ENCODE measurements at places on chromosomes 7 and 10.

DNA sequence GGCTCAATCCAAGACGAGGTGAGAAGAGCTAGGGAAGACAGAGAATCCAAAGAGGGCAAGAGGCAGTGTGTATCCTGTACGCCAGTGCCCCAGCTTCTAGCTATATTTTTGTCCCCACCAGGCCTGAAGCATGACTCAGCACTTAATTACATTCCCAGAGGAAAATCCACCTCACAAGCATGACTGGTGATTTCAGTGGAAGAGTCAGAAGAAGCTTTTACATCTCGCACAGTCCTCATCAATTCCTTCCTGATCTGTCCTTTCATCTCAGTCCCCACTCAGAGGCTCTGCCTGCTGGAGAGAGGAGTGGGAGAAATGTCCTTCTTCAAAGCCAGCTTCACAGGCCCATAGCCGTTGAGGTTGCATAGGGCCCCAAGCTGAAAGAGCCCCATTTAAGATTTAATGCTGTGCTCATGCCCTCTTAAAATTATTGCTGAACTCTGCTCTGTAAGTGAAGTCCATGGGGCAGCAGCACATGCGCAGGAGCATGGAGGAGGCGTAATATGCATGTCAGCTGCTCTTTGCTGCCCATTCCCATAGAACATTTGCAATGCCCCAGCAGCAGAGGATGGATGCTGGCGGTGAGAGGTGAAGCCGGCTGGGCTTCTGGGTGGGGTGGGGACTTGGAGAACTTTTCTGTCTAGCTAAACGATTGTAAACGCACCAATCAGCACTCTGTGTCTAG, 39.0 kb upstream of the AOAH start:
- no peaks in the 10 kb centered on the region for H3K27me3 ChIP-seq
- no peaks in the 10 kb centered on the region for H3K36me3 ChIP-seq
- no peaks in the 10 kb centered on the region for H3K4me1 ChIP-seq
- no peak overlapping the region for H3K27ac ChIP-seq

- H3K27ac ChIP-seq: no peak overlapping the region
- H3K4me1 ChIP-seq: peaks cover 39% of the 10 kb centered on the region
- H3K4me3 ChIP-seq: no peak overlapping the region
- H3K36me3 ChIP-seq: peaks cover 53% of the 10 kb centered on the region
Measured at GRCh38 chr10:97651773-97652172, 11.3 kb downstream of the PI4K2A start.

DNA sequence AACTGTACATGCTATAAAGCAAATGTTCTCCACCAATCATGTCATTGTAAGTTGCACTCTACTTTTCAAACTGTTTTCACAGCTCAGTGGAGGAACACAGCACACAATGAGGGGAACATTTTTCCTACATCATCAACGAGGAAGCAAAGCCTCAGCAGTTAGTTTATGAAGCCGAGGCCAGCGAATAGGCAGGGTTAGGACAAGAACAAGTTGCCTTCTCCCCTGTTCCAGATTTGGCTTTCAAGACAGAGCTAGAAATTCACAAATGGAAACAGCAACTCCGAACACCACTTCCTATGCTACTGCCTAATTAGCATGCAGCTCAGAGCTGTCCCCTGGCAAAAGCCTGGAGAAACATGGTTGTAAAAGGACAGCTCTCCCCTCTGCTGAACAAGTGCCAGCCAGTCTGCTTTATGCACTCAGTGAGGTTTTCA, 19.8 kb downstream of the ITGB8 start:
- H3K27ac ChIP-seq: no peak overlapping the region
- no peaks in the 10 kb centered on the region for H3K36me3 ChIP-seq
- peaks cover 9% of the 10 kb centered on the region for H3K4me1 ChIP-seq
- DNase-seq: no peak

- H3K4me3 ChIP-seq: no peak overlapping the region
- H3K36me3 ChIP-seq: no peaks in the 10 kb centered on the region
- DNase-seq: no peak
- no peaks in the 10 kb centered on the region for H3K27me3 ChIP-seq
- peaks cover 21% of the 10 kb centered on the region for H3K4me1 ChIP-seq
Measured at GRCh38 chr10:112816891-112817290, 133.2 kb upstream of the TCF7L2 start.

DNA sequence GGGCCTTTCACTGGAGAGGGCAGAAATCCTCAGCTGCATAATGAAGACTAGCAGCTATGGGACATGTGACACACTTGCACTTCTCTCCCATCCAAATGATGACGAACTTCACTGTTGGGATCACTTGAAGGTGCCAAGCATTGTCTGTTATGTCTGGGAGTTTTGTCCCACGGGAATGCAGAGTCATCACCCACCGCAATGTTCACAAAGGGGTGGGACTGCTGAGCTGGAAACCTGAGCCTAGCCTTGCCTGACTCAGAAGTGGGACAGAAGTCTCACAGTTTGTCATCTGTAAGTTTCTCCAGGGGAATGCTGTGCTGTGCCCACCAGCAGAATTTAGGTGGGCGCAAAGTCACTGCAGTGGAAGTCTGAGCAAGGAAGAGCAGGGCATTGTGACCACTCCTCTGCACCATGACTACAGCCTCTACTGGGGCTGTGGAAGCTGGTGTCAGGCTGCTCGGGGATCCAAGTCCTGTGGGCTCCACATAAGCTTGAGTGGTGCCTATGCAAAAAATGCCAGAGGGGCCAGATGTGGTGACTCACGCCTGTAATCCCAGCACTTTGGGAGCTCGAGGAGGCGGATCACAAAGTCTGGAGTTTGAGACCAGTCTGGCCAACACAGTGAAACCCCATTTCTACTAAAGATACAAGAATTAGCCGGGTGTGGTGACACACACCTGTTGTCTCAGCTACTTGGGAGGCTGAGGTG, 472.0 kb upstream of the CNTNAP2 start:
- H3K4me3 ChIP-seq: no peak overlapping the region
- no peaks in the 10 kb centered on the region for H3K27me3 ChIP-seq
- no peak for DNase-seq
- H3K27ac ChIP-seq: no peak overlapping the region

DNA sequence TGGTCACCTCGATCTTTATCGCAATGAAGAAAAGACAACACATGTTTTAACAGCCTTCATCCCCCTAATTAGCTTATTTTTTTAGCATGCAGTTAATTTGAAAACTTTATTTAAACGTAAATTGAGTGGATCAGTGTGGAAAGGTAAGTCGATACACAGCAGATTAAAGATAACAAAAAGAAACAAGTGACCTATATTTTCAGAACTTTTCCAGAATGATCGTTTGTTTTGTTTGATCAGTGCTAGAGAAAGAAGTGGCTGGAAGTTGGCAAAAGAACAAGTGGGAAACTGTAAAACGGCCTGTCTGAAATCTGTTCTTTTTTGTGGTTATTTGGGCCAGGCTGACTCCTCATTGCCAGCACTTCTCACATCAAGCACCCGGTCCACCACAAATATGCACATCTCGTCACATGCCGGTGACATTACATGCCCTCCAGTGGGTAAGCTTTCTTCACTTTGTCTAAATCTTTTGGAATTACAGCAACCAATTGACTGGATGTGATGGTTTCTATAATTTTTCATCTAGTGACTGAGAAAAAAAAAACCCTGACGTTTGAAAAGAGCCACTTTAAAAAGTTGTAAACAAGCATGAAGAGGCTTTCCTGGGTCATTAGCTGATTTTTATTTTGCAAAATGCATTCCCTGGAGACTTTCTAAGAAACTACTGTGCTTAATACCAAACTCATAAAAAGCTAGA, 33.2 kb downstream of the C7orf33 start:
- no peak for DNase-seq
- no peak overlapping the region for H3K27ac ChIP-seq
- H3K36me3 ChIP-seq: no peaks in the 10 kb centered on the region
- no peaks in the 10 kb centered on the region for H3K27me3 ChIP-seq

DNA sequence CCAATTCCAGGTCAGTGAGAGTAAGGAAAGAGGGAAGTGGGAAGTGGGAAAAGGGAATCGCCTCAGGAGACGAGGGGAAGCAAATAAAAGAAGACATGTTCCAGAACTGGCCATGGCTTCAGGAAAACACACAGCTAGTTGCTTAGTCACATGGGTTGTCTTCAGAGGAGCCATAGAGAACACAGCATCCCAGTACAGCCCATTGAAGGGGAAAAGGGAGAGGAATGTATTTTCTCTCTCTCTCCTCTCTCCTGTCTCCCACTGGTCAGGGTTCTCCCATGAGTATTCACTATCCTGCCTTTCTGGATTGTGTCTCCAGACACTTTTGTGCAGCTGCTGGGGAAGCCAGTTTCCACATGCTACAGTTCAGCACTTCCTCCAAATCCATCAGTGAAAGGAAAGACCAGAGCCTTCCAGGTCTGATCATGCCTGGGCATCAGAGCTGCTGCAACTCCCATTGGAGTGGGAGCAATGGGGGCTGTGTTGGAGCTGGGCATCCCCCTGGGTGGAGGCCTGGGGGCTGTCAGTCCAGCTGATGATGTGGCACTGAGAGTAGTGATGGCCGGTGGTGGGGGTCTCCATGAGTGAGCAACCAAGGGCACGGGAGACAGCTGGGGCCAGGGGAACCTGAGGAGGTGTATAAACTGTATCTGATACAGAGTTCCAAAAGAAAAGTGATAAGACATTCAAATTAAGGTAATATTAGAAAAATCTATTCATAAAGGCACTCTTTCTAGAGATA, 38.6 kb downstream of the MAP3K8 start:
- no peaks in the 10 kb centered on the region for H3K36me3 ChIP-seq
- no peak for DNase-seq
- H3K27ac ChIP-seq: no peak overlapping the region

- H3K36me3 ChIP-seq: no peaks in the 10 kb centered on the region
- peaks cover 12% of the 10 kb centered on the region for H3K4me1 ChIP-seq
- peak within 1 kb of the TSS; percentile 47 for H3K4me3 ChIP-seq
- DNase-seq: peak; percentile 76
- peak within 1 kb of the TSS; percentile 31 for H3K27ac ChIP-seq
- peaks cover 41% of the 10 kb centered on the region for H3K27me3 ChIP-seq
Measured at GRCh38 chr7:103446049-103446520, at the start of gene SLC26A5. Gene SLC26A5 (minus strand): TSS chr7:103446207. CDS start chr7:103421514, 24,693 bp downstream.

DNA sequence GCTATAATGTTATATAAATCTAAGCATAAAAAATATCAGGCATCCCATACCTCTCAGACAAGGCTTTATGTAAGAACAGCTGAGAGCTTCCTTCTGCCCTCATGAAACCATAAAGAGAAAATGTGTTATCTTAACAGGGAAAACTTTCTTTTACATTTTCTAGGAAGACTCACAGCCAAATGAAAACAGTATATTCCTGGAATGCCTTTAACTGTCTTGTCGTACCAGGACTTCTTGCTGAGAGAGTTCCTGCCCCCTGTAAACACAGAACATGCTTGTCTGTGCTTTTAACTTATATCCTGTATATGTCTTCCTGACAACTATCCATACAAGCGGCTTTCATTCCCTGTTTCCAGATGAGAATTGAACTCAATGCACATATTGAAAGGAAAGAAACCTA, 64.8 kb upstream of the AHR start:
- peak overlapping the region; percentile 81 for H3K27ac ChIP-seq
- H3K36me3 ChIP-seq: no peaks in the 10 kb centered on the region
- no peaks in the 10 kb centered on the region for H3K4me1 ChIP-seq
- no peak overlapping the region for H3K4me3 ChIP-seq

DNA sequence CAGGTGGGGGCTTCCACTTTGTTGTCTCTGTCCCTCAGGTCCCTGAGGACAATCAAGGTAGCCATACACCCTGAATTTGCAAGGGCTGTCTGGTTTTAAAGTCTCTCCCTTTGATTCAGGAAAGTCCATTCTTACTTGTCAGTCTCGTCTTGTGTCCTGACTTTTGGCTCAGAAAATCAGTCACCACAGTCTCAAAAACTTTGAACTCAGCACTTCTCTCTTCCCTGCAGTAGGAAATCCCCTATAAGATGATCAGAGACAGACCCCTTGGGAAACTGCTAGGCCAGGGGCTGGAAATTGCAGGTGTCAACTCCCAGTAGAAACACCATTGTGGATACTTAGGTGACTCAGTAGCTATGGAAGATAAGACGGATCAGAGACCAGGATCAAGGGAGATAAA, 73.1 kb downstream of the CDC123 start:
- no peak for DNase-seq
- H3K27ac ChIP-seq: no peak overlapping the region
- no peaks in the 10 kb centered on the region for H3K36me3 ChIP-seq

DNA sequence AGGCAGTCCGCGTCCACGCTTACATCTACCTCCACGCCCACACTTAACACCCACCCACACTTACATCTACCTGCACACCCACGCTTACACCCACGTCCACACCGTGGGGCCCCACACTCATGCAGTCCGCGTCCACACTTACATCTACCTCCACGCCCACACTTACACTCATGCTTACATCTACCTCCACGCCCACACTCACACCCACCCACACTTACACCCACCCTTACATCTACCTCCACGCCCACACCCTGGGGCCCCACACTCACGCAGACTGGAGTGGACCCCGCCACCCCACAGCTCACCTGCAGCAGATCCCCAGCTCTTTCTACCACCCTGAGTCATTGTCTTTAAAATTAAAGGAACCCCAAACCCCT, 32.4 kb upstream of the PWWP2B start:
- DNase-seq: peak; percentile 53
- H3K27ac ChIP-seq: no peak overlapping the region
- H3K4me3 ChIP-seq: no peak overlapping the region

DNA sequence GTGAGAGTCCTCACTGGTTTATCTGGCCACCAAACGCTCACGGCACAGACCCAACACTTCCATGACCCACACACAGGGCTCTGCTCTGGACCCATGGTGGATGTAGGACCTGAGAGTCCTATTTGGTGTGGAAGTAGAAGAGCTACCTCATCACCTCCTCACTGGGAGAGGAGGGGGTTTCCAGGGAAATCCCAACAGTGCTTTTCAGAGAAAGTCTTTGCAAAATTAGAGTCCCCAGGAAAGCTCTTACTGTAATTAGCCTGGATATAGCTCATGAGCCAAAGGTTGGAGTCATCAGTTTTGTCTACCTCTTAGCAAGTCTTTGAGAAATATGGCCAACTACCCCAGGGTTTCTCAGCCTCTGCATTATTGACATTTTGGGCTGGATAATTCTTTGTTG, 34.7 kb upstream of the TARP start:
- H3K4me3 ChIP-seq: no peak overlapping the region
- H3K4me1 ChIP-seq: peaks cover 8% of the 10 kb centered on the region
- H3K36me3 ChIP-seq: no peaks in the 10 kb centered on the region
- no peak overlapping the region for H3K27ac ChIP-seq
- DNase-seq: no peak

- H3K4me1 ChIP-seq: peaks cover 20% of the 10 kb centered on the region
- no peak overlapping the region for H3K4me3 ChIP-seq
- H3K27ac ChIP-seq: no peak overlapping the region
- H3K27me3 ChIP-seq: no peaks in the 10 kb centered on the region
Measured at GRCh38 chr10:12839941-12840611, 161.4 kb downstream of the CCDC3 start.

GRCh38 chr7:712381-713138, 13.9 kb upstream of the DNAAF5 start:
- no peaks in the 10 kb centered on the region for H3K4me1 ChIP-seq
- peak overlapping the region; percentile 60 for H3K4me3 ChIP-seq
- H3K27me3 ChIP-seq: peaks cover 7% of the 10 kb centered on the region
- DNase-seq: peak; percentile 36
- peak overlapping the region; percentile 67 for H3K27ac ChIP-seq

GRCh38 chr10:76337641-76338040, 906.2 kb downstream of the LRMDA start:
- H3K27me3 ChIP-seq: no peaks in the 10 kb centered on the region
- H3K4me1 ChIP-seq: peaks cover 5% of the 10 kb centered on the region
- no peak overlapping the region for H3K27ac ChIP-seq
- no peak overlapping the region for H3K4me3 ChIP-seq
- H3K36me3 ChIP-seq: no peaks in the 10 kb centered on the region

GRCh38 chr10:116768786-116769185, 26.4 kb upstream of the HSPA12A start:
- H3K27me3 ChIP-seq: peaks cover 6% of the 10 kb centered on the region
- no peaks in the 10 kb centered on the region for H3K4me1 ChIP-seq
- H3K4me3 ChIP-seq: no peak overlapping the region
- H3K27ac ChIP-seq: no peak overlapping the region

All from lower lobe of right lung (tissue), 2 donors.